ENCODE measurements at places on chromosomes 11 and 22.

- DNase-seq: no peak
These were observed 39.6 kb downstream of the DIXDC1 start for GRCh38 chr11:111976767-111977145.

DNA sequence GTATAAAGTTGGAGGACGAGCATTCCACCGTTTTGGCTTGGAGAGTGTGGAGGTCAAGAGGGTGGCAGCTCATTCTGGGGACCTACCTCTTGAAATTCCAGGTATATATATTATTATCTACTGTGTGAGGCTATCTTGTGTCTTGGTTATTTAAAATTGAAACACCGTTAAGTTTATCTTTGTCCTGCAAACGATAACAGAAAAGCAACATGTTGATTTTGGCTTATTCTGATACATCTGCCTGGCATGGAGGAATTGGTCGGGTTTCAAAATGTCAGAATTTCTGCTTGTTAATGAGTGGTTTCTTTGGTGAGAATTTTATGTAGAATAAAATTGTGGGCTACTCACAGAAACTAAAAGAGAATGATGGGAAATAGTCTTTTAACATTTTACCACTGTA lies 54.4 kb downstream of the SVIP start:
- no peak for DNase-seq

DNA sequence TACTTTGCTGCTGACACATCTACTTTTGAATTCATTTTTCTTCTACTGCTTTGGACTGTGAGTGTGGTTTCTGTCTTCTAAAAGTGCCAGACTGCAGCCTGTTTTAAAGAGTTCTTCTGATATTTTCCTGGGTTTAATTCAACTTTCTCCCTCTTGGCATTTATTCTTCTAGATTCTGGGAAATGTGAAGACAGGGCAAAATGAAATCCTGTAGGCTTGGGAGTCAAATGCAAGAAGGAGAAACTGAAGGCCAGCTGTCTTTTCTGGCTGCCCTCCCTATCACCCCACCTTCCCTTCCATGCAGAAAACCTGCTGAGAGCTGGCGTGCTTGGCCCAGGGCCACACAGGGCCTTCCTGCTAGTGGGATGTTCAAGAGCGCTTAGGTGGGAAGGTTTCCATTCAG lies 7.6 kb downstream of the ZNF70 start:
- DNase-seq: no peak

DNA sequence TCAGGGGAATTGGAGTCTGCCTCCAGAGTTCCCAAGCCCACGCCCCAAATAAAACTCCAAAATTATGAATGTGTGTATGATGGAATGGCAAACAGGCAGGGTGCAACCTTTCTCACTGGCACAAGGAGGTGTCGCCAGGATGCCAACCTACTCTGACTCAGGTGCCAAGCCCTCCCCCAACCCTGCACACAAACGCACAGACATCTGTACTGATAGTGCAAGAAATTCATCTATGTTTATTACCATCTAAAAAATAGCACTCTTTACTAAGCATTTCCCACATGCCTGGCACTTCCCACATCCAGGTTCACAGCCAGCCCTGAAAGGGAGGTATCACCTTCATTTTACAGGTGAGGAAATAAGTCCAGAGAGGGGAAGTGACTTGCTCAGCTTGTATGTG lies 1.2 kb downstream of the PLA2G3 start:
- DNase-seq: no peak

DNA sequence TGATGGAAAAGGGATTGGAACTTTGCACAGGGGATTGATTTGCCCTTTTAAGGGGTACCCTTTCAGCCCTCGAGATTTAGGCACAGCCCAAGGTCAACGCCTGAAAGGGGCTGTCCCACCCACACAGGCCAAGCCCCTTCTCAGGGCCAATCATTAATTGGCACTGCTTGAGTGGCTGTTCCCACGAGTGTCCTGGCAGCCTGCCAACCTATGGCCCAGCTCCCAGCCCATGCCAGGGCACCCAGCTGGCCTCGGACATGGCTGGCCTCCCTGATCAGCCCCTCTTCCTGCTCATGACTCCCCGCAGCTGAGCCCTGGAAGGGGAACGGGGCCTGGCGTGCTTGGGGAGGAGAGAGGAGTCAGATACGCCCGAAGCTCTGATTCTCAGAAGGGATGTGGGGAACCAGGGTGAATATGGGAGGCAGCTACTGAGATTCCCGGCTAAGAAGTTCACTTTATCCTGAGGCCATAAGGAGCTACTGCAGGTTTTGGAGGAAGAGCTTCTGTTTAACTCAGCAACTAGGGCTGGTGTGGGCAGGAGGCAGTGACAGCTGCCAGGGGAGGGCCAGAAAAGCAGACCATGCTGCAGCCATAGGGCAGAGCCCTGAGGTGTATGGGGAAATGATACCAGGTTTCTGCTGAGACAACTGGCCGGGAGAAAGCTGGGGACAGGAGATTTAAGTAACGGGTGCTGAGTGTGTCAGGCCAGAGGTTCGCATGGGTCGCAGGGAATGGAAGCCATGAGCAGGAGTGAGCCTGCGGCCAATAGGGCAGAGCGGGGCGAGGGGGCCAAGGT lies 30.0 kb downstream of the WNT7B start:
- DNase-seq: no peak

- no peak for DNase-seq
These were observed 30.0 kb downstream of the PLEKHA7 start for GRCh38 chr11:16984229-16984628.

GRCh38 chr11:64856382-64857227 lies 12.2 kb upstream of the CDC42BPG start:
- DNase-seq: peak; percentile 70

DNA sequence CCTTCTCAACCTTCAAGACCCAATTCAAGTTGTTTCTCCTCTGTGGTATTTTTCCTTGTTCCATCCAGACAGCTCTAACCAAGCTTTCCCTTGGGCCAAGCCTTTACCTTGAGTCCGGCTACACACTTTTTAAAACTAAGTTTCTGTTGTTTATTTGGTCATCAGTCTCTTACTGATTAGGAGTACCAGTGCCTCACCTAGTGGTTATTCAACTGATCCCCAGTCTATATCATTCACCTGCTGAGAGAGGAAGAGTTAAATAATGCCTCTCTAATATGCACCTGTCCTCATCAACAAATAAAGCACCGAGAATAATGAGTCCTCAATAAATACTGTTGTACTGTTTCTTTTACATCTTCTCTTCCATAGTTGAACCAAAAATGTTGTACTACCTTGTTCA lies 160.8 kb downstream of the MSANTD4 start:
- no peak for DNase-seq
